Stimulated activated CD8-positive, alpha-beta memory T cell treated with anti-CD3 and anti-CD28 coated beads, Interleukin-7, amount 100 ng/mL, for 1 hour (primary cell): ENCODE measurements at places on chromosomes 2 and 18.

DNA sequence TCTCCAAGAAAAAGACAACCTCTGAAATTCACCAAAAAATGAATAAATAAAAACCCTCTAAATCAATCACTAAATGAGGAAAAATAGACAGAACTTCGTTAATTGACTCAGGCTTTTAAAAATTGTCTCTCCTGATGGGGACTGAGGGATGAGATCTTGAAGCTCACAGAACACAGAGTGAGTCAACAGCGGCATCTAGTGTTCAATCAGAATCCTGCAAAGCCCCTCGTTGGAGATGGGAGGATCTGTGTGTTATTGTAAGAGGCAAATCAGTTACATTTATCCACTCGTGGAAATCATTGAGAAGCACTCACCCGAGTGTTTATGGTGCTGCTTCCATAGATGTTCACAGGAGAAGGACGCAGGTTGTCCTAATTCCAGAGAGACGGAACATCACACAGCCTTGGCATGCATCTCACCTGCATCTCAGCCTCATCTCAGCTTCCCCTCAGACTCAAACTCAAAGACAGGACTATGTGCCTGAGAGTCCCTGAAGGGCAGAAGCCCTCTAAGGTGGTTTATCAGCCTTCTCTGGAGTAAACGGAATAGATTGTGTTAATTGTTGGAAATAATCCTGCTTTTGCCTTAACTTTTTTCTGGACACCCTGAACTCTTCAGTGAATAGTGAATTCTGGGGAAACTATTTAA, 82.0 kb downstream of the MREG start:
- no peak for DNase-seq

DNA sequence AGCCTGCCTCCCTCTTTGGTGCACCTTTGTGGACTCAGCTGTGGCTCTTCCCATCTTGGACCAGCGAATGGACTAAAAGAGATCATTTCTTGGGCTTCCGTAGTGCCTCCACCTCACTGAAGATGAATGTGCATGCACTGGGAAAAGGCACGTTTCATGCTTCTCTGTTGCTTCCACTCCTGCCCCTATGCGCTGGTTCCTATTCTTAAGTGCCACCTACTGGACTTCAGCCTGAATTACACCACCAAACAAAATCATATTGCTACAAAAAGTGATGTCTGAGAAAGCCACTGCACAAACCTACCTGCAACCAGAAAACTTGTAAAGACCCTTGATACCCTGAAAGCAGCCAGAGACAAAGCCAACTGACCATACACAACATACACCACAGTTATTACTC, 695.6 kb downstream of the TSN start:
- no peak for DNase-seq

- no peak for DNase-seq
Measured at GRCh38 chr18:79395308-79395640, 456 bp upstream of the NFATC1 start.

DNA sequence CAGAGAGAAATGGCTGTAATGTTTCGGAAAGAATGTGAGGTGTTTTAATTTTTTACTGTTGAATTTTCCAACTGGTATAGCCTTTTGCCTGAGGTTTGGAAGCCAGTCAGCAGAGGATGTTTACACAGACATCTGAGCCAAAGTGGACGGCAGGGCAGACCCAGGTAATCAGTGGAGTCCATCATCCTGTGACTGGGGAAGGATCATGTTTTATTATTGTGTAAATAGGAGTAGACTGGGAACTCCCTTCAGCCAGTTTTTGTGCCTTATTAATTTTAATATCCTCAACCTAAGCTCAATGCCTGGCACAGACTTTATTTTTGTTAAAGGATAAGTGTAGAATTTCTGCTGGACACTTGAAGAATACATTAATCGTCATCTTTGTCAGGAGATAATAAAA, 142.0 kb upstream of the GAREM1 start:
- no peak for DNase-seq

DNA sequence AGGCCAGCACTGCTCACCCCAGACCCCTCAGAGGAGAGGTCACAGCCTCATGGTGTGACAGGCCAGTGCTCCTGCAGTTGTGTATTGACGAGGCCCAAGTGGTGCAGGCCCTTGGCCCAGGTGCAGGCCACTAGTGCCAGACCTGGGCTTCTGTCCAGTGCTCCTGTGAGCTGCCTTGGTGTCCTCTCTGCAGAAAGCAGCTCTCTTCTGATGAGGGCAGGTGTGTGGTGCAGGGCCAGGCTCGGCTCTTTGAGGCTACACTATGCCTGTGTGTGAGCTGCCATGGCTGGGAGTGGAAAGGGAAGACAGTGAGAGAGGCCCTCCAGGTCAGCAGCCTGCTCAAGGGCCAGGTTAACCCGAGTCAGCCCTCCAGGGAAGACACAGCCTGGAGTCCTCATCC, 17.1 kb downstream of the EHD3 start:
- no peak for DNase-seq

DNA sequence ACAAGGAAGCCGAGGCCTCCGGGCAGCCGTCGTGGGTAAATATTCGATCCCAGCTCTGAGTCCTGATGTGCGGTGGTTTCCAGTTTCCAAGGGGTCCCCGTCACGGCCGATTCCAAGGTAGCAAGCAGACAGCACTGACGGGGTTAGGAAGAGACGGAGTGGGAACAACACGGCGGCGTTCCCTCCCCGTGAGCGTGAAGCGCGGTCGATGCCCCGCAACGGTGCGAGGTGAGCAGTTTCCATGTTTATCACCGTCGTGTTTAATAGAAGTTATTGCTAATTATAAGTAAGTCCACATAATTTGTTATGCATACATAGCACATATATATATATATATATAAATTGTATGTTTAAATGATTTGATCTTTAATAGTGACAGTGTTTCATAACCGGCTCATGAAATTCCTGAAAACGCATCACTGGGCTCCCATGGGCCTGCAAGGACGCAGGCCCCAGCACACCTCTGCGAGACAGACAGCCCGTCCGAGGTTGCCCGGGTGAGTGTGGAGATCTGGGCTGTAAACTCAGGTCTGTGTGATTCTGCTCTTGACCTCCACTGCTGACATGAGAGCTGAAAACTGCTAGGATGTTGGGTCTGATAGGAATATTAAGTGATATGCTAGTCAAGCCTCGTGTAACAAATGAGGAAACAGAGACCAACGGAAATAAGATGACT, 243.5 kb upstream of the SALL3 start:
- no peak for DNase-seq

DNA sequence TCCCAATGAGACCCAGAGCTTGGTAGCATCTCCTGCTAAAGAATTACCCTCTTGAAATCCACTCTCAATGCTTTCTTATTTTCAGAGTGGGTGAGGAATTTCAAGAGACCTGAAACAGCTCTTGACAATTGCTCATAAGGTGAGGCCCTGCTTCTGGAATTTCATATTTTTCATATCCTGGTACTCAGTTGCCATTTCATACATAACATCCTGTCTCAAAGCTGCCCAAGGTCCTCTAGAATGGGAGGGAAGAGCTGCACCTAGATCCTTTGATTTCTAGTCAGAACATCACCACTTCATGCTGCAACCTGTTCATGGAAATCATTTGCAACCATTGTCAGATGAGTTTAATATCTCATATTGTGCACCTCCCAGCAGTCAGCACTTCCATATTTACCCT, 404.8 kb upstream of the GALNT5 start:
- no peak for DNase-seq

DNA sequence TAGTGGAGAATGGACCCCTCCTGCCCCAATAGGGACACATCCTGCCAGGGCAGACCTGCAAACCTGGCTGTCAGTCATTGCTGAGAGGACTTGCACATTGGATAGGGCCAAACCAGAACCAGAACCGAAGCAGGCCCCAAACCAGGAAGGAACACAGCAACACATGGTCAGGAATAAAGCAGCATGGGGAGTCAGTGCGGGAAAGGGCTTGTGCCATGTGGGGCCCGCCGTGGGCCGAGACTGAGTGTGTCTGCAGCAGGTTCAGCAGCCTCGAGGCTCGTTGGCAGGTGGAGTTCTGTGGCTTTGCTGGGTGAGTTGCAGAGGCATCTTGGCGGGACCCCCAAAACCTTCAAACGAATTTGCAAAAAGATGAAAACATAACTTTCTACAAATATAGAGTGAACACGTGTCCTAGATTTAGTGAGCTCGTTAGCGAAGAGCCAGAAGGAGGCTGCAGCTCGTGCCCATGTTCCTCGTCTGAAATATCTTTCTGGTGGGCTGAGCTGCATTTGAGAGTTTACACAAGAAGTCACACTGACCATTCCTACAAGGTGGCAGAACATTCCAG, 44.9 kb upstream of the LDLRAD4 start:
- no peak for DNase-seq

- DNase-seq = no peak
Measured at GRCh38 chr2:143564419-143564818, 435.2 kb downstream of the ARHGAP15 start.

DNA sequence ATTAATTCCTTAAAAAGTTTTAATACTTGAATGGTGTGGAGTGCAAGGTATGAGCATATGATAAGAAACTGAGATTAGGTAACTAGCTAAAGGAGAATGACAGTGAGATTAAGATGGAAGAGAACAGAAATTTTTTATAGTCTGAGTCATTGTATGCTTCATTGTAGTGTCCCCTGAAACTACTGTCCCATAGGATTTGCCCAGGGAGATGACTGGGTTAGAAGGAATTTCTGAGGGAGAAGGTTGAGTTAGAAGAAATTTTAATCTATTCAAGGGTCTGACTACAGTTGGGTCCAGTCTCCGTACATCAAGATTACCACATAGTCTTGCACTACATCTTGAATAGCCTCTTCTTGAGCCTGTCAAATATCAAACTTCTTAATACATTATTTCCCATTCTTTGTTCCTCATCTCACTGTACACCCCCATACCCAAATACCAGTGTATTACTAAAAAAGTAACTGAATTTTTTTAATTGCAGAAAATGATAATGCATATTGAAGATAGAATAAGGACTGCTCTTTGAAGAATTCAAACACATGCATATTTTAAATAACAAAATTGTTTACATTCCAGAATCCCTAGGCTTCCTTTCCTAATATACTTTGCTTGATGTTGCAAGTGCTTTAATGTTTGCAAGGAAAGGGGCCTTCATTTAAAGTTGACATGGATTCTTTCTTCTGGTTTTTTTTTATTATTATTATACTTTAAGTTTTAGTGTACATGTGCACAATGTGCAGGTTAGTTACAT, 314.3 kb upstream of the COL3A1 start:
- no peak for DNase-seq

GRCh38 chr18:25962176-25962575, 128.2 kb downstream of the SS18 start:
- DNase-seq = no peak

- DNase-seq = no peak
Measured at GRCh38 chr2:4898706-4899105, 793.5 kb upstream of the SOX11 start.

DNA sequence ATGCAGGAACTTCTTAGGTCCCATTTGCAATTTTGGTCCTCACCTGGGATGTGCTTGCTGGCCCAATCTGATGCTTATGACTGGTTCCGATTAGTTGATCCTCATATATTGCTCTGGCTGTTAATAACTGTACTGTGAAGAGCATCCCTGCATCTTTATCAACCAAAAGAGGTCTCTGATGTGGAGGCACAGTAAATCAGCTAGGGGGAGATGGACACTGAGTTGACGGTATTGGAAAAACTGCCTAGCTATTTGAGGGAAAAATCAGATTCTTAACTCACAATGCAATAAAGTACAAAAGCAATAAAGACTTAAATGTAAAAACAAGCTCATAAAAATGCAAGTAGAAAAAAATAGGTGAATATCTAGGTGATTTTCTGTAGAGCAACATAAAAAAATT, 188.0 kb upstream of the TCF4 start:
- DNase-seq = no peak

- no peak for DNase-seq
Measured at GRCh38 chr2:42137125-42137841, 31.9 kb upstream of the EML4 start.

DNA sequence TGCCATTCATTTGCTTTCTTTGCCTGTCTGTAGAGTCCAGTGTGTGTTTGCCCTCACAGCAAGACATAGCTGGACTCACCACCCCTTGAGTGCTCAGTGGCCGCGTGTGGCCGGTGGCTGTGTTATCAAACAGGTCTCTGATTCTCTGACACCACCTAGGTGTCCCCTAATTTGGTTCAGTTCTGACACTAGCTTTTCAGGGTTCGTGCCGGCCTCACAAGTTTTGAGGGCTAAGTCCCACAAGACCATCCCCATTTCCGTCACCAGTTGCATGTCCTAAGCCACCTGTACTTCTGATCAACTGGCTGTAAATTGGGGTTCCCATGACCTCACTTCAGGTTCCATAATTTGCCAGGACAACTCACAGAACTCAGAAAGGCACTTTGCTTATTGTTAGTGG, 23.5 kb downstream of the NCK2 start:
- no peak for DNase-seq

- no peak for DNase-seq
Measured at GRCh38 chr2:219612577-219613286, 14.7 kb upstream of the SLC4A3 start.

- DNase-seq = no peak
Measured at GRCh38 chr2:124652099-124652498, 627.0 kb downstream of the CNTNAP5 start.
